ENCODE measurements at places on chromosomes 11 and 22.

GRCh38 chr11:126246636-126247035, 22.1 kb downstream of the SRPRA start:
- DNase-seq = no peak

GRCh38 chr11:62921573-62922188, 518 bp upstream of the CHRM1 start:
- DNase-seq = no peak

GRCh38 chr11:86184728-86185380, 59.7 kb upstream of the EED start:
- DNase-seq = no peak

GRCh38 chr22:42069801-42070516, 653 bp downstream of the NAGA start:
- DNase-seq = peak; percentile 21

DNA sequence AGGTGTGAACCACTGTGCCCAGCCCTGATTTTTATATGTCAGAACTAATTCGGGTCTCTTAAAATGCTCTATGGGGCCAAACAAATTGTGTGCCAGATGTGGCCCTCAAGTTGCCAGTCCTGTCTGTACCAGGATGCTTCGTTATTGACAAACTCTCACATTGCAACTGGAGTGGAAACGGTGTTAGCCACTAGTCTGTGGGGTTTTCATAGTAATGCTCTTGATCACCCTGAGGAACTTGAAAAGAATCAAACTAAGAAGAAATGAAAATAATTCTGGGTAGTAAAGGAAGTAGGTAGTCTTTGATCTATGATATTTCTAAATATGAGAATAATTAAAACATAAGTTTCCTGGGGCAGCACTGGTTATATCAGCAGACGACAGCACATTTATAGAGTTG, 67.3 kb upstream of the ADSL start:
- DNase-seq = no peak

DNA sequence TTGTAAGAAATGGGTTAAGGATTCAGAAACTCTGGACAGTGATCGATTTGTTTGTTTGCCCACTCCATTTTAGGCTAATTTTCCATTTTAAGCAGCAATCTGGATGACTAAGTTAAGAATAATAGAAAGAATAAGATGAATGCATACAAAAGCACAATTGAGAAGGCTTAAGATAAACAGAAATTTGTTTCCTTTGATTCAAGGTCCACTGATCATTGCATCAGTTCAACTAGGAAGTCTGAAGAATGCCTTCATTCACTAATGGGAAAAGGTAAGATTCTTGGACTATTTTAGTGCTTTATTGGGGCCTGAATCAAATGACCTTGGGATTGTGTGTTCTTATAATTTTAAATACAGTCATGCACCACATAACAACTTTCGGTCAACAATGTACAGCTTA, 140.8 kb downstream of the CADM1 start:
- no peak for DNase-seq

DNA sequence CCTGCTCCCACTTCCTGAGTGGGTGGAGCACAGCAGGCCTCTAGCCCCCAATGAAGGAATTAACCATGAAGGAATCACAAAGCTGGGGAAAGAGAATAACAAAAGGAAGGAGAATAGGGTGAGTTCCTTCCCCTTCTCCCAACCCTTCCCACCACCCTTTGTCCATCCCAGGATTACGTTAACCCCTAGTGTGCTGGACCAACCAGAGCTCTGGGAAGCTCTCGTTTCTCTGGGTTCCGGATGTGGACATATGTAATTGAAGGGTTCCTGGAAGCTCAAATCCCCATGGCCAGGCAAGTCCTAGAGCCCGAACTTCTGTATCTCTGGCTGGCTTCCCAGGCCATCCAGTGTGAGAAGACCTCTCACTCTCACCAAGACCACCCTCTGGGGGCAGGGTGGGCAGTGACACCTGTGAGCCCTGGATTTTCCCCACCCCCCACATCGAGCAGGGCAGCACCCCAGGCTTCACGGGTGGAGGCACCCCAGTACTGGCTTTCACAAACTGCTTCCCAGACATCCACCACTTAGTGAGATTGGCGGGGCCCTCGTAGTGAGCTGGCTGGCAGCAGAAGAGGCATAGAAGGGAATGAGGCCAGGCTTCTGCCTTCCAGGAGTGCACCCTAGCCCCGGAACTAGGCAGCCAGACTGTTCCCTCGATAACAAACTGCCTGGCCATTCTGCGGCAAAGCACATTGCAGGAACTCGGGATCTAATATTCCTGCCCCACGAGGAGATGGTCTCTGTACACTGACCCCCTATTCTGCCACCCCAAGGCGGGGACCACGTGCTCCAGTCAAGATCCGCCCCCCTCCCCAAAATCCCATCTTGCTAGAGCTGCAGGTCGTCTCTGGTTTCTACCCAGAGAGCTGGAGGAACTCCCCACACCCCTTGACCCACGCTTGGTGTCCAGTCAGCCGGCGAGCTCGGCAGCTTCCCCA, 2.1 kb downstream of the NECTIN1 start:
- no peak for DNase-seq

- DNase-seq = no peak
Measured at GRCh38 chr11:20026629-20027555, 133.4 kb downstream of the DBX1 start.

GRCh38 chr11:59822989-59823566, 12.5 kb upstream of the MRPL16 start:
- DNase-seq = peak; percentile 15

DNA sequence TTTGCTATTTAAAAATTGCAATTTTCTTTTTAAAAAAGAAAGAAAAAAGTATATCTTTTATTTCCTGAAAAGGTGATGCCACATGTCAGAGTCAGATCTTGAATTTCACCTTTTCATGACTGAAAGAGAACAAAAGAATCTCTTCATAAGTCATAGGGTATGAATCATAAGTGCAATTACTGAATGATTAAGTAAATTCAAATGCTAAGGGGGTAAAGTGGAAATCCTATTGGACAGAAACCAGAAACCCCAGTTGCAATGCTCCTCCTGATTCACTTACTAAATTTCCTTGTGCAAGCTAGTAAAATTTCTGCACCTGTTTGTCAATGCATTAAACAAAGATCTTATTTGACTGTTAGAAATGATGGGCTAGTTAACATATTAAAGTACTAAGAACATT, 8.2 kb upstream of the PRRG4 start:
- no peak for DNase-seq

DNA sequence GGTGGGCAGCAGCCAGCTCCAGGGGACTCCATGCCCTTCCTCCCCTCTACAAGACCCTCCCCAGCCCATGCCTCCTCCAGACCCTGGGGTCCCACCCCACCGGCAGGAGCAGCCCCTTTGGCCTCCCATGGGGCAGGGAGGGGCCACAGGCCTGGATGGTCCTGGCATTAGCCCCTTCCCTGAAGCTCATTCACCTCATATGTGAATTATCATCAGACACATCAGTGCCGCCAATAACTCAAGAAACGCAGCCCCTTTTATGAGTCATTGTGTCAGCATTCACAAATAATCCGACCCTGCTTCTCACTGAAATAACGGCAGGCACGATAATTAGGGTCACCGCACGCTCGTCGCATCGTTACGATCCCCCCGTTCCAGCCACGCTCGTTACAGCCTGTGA, 124.2 kb downstream of the BRD1 start:
- DNase-seq = no peak

DNA sequence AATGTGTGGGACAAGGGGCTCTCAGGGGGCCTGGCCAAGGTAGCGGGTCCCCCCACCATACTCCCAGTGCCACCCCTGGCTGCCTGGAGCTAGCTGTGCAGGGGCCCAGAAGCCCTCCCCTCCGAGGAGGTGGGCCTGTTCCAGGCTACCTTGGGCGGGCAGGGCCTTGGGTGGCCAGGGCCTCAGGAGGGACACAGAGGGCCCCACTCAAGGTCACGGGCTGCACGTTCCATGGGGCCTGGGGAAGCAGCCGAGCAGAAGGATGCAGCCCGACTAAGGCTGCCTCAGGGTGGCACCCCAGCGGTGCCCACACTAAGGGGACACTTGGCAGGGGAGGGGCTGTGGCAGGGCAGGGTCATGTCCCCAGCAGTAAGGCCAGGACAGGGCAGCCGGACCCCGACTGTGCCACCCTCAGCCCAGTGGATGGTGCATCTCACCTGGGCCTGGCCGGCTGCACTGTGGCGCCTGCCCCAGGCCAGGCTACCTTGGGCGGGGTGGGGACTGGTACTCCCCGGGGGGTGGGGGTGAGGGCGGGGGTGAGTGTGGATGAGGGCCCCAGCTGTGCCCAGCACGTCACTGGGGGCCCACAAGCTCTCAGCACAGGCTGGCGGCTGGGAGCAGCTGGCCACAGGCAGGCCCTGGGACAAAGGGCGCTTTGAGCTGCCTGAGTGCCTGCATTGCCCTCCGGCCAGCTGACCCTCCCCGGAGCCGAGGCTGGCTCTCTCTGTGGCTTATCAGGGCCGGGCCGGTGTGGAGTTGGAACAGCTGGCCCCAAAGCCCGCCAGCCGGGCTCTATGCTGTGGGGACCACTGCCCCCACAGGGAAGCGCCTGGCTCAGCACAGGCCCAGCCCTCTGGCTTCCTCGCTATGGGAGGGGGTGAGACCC, 117.1 kb downstream of the KCNQ1 start:
- no peak for DNase-seq

DNA sequence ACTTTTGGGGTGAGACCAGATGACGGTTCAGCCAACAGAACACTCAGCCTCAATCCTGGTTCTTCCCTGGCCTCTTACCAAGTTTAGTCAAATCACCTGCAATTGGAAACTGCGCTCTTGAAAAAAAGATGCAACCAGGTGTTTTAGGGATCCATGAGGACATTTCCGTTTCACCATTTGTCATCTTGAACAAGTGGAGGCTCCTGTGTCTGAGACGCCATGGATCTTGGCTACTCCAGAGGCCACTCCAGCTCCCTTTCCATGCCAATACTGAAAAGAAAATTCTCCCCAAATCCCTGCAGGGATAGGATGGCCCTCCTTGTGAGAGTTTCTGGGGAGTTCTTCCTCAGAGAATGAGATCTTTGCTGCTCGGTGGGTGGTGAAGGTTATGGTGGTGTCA, 27.7 kb downstream of the LRRC74B start:
- DNase-seq = no peak

GRCh38 chr11:35548925-35549561, 23.6 kb upstream of the PAMR1 start:
- no peak for DNase-seq

- DNase-seq = no peak
Measured at GRCh38 chr11:72834905-72835304, 20.7 kb downstream of the ATG16L2 start.

- no peak for DNase-seq
Measured at GRCh38 chr11:63877658-63878241, 38.8 kb downstream of the MARK2 start.

DNA sequence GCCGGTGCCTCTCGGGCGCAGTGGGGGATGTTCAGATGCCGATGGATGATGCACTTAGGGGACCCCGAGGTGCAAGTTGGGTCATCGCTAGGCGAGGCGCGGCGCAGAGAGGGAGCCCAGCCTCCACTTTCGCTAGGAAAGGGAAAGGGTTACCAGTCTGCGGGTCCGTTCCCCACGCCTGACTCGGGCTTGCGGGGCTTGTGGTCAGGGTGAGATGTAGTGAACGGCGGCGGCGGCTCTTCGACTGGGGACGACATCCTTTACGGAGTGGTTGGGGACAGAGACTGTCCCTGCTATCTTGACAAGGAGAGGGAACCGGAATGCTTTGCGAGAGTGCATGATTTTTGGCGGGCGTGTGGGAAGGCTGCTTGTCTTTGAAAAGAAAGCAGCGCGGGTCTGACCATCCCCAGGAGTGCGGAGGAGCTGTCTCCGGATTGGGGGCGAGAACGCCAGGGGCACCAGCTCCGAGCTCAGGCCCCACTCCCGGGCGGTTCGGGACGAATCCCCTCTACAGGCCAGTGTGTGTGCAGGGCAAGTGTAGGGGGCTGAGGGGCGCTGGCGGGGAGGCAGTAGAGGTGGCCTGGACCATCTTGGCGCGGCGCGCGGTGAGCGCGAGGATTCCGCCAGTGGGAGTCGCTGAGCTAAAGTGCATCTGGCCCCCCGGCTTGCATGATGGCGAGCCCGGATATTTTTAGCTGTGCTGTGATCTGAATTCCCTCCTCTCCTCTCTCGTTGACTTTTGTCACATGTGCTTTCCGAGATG, 1.1 kb downstream of the FAT3 start:
- DNase-seq = no peak

GRCh38 chr22:36184433-36185025, 17.1 kb downstream of the APOL4 start:
- no peak for DNase-seq

- no peak for DNase-seq
Measured at GRCh38 chr11:94876222-94876621, 97.1 kb downstream of the CWC15 start.

DNA sequence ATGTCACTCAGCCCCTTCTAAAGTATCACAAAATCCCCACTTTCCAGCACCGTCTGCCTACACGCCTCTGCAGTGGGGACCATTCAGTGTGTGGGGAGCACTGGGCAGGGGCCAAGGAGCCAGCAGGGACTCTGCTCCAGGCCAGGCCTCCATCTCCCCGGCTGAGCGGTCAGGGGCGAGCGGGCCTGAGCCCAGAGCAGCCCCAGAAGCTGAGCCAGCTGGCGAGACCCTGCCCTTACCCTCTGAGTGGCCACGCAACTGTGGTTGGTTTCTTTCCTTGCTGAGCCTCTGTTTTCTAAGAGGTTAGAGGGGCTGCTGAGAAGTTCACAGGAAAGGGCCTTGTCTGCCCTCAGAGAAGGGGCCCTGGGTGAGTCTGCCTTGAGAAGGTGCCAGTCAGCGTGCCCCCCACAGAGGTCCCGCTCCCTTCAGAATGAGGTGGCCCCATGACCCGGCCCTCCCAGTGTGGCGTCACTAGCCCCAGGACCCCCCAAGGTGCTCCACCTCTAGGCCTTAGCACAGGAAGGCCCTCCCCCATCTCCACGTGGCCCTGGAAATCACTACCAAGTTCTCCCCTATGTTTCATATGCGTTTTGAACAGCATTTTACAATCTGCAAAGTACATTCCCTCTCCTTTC, 46.9 kb downstream of the WNT11 start:
- DNase-seq = no peak

DNA sequence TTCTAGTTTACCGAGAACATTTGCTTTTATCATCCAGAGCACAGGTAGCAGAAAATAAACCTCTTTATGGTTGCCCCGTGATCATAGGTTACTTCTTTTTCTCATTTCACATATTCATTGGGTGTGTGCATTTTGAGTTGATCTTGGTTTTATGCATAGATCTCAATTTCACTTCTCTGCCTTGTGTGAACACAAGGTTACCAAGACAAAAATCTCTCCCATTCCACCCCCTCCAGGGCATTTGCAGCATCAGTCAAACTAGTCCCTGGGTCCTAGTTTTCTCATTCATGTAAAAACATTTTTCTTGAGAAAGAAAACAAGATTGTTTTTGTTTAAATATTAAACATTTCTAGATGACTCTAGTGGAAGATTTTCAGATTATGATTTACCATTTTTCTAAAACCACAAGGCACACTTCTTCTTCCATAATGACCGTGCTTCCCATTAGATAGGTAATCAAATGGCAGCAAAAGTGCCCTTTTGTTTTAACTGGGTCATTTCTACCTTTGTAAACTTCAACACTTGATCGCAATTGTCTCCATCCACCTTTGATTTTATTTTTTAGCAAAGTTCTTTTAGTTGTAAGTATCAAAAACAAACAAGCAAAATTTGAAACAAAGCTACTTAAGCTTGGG, 526.6 kb upstream of the CADM1 start:
- DNase-seq = no peak

Measured in germinal center (tissue), 1 donor.